NCI-H1930 (cell line): ENCODE measurements at places on chromosomes 1 and 21.

DNA sequence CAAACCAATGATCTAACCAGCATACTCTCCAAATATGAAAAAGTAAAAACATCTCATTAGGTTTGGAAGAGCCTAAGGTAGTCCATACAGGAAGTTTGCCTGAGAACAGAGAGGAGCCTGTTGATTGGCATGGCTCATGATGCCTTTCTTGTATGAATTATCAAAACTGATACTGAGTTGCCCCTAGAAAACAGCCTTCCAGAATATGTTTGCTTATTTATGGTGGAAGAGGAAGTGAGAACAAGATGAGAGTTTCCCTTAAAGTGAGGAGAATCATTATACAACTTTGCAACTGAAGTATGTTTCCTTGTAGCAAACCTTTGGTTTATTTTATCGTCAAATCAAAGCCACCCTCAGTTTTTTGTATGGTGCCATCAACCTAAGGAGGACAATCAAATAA lies 23.8 kb upstream of the KIAA1614 start:
- DNase-seq, result no peak

DNA sequence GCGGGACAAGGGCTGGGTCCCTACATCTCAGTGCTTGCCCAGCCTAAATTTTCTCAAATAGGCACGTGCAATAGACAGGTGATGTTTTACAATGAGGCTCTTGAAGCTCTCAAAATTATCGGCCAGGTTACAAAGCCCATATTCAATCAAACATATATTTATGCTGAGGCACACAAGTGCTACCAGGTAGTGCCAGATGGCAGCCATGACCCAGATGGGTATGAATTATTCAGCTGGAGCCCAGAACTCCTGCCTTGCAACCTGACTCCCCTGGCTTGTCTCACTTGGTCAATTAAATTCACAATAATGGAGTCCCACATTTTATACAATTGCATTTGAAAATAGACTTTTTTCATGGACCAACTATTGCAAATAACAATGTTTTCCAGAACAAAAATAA lies 12.3 kb upstream of the ADAM30 start:
- no peak for DNase-seq

DNA sequence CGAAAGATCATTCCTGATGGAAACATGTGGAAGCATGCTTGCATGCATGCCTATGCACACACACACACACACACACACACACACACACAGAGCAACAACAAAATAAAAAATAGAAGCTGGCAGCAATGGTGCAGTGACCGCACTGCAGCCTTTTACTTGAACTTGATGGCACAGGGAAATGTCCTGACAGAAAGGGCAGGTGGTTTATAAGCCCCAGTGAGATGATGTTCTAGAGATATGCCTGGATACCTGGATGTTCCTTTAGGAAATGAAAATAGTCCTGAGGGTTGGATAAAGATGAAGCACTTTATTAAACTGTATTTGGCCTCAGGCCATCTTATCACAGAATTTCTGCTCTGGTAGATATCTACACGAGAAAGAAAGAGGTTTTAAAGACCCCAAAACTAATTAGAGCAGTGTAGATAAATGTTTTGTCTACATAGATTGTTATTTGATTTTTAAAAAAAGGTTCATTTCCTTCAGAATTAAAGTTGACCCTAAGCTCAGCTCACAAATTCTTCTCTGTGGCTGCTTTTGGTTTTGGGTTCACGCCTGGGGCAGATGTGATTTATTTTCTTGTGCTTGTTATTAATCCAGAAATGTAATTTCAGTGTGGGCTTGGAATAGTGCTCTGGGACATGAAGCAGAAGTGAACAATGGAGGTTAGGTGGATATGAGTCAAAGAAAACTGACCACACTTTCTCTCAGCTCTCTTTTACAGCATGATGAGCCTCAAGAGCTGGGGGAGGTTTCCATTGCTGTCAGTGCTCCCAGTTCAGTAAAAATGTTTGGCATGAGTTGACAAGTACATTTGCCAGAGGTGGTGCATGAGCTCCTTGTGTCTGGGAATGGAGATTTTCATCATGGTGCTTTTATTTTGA lies 22.9 kb downstream of the ADAM30 start:
- DNase-seq, result no peak

DNA sequence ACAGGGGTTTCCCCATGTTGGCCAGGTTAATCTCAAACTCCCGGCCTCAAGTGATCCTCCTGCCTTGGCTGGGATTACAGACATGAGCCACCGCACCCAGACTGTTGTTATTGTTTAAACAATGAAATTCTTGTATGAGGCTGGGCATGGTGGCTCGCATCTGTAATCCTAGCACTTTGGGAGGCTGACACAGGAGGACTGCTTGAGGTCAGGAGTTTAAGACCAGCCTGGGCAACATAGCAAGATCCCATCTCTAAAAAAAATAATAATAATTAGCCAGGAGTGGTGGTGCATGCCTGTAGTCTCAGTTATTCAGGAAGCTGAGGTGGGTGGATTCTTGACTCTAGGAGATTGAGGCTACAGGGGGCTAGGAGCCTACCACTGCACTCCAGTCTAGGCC lies 6.7 kb upstream of the WDTC1 start:
- DNase-seq, result no peak

GRCh38 chr1:175792136-175792535 lies 48.7 kb upstream of the TNR start:
- DNase-seq, result no peak
